ENCODE measurements at places on chromosomes 4 and X.

- DNase-seq: no peak
Observed at GRCh38 chr4:173328236-173328901, 5.8 kb downstream of the HMGB2 start.

- DNase-seq: peak; percentile 72
Observed at GRCh38 chrX:57821703-57822387, 88.4 kb downstream of the ZXDA start.

DNA sequence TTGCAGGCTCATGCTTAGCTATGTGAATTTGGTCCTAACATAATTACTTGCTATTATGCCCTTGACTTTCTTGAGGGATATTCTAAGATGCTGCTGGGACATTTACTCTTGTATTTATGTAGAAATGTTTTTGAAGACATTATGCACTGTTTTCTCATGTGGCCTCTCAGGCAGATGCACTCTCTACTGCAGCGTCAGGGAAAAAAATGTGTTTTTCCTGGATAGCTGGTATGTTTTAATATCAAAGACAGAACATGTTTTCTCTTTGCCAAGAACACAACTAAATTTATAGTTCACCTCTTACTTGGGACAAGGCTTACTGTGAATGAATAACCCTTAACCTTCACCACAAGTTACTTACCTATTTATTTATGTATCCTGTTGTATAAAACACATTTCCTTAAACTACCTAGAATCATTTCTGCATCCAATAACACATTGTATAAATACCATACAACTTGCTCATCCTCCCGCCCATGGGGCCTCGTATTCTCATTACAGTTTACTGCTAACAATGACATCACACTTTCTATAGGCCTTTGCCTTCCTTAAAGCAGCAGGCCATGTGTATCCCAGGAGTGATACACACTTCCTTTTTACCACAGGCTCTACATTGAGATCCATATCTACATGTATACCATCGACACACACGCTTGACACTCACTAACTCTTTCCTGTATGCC lies 178.7 kb downstream of the SLIT2 start:
- no peak for DNase-seq

GRCh38 chrX:14352511-14352910 lies 176.8 kb upstream of the GLRA2 start:
- no peak for DNase-seq

GRCh38 chrX:132181364-132181763 lies 37.9 kb downstream of the RAP2C start:
- no peak for DNase-seq

- DNase-seq: no peak
Observed at GRCh38 chr4:40454816-40455215, 119.7 kb downstream of the CHRNA9 start.

- no peak for DNase-seq
Observed at GRCh38 chr4:175427751-175428150, 384.3 kb downstream of the GPM6A start.

GRCh38 chr4:140156529-140157171 lies 2.7 kb upstream of the MAML3 start:
- DNase-seq: no peak

DNA sequence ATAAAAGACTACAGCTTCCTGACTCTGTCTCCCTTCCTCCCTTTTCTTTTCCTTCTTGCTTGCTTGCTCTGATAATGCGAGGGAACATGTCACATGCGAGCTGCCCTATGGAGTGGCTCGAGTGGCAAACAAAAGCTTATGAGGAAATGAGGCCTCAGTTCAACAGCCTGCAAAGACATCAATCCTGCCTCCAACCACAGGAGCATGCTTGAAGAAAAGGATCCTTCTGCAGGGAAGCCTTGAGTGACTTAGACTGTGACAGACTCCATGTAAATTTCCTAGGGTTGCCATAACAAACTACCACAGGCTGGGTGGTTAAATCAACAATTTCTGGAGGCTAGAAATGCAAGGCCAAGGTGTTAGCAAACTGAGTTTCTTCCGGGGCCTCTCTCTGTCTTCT lies 152.5 kb downstream of the NR3C2 start:
- DNase-seq: no peak

DNA sequence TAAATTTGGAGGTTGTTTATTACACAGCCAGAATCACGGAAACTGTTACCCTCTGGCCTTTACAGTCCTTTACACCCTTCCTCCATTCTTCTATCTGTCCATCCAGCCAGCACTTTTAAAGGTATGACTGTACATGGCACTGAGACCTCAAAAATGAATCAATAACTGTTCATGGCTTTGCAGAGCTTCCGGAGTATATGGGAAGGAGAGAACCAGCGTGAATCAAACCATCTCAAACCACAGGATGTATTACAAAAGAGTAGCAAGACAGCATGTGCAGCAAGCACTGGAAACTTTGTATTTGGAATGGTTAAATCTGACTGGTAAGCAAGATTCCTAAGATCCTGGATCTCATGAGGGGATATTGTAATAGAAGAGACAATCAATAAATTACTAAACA lies 228.5 kb upstream of the CASK start:
- DNase-seq: no peak

- DNase-seq: no peak
Observed at GRCh38 chr4:8544741-8545438, 35.3 kb upstream of the GPR78 start.

DNA sequence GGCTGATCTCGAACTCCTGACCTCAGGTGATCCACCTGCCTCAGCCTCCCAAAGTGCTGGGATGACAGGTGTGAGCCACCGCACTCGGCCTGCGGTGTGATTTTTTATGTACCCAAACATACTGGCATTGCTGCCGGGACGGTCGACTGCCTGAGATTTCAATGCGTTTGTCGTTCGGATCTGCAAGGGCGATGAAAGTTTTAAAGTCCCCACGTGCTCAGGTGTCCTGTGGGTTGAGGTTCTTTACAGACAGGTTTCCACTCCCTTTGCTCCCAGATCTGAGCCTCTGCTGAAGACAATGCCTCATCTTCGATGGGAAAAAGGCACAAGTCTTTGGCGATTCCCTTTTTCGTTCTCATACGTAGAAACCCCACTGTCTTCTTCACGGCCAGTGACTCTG lies 78.1 kb upstream of the SHOX start:
- no peak for DNase-seq

- no peak for DNase-seq
Observed at GRCh38 chr4:82394896-82395295, 21.1 kb upstream of the HNRNPD start.

- DNase-seq: peak; percentile 65
Observed at GRCh38 chrX:101417981-101418841, 10.2 kb downstream of the HNRNPH2 start.

DNA sequence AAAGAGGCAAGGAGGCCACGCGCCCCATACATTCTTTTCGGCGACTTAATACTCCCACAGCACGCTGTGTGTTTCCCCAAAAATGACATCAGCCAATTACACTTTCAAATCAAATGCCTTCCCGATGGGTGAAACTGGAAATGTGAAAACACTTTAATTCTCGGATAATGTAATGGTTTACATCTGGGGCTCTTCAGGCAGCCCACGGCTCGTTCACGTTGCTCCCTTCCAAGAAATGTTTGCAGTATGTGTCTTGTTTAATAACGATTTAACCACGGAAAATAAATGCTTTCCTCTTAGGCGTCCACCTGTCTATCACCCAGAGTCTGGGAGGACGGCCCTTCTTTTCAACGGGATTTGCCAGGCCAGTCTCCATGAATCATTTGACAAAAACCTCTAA lies 272.5 kb downstream of the SHOX start:
- no peak for DNase-seq

DNA sequence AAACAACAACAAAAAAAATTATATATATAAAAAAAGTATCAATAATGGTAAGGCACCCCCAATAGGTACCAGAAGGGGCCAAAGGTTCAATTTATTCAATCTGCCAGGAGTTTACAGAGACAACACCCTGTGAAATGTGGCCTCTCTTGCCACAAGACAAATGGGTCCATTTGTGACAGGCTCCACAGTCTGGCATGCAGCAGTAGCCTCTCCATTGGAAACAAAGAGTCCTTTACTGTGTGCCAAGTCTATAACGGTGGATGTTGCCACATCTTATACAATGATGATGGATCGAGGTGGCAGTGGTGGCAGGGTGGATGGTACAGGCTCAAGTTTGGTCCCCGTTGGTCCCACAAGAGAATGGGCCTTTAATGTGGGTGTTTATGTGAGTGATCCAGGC lies 70.1 kb upstream of the SH3RF1 start:
- no peak for DNase-seq

- no peak for DNase-seq
Observed at GRCh38 chrX:24993879-24994278, 21.9 kb downstream of the ARX start.

DNA sequence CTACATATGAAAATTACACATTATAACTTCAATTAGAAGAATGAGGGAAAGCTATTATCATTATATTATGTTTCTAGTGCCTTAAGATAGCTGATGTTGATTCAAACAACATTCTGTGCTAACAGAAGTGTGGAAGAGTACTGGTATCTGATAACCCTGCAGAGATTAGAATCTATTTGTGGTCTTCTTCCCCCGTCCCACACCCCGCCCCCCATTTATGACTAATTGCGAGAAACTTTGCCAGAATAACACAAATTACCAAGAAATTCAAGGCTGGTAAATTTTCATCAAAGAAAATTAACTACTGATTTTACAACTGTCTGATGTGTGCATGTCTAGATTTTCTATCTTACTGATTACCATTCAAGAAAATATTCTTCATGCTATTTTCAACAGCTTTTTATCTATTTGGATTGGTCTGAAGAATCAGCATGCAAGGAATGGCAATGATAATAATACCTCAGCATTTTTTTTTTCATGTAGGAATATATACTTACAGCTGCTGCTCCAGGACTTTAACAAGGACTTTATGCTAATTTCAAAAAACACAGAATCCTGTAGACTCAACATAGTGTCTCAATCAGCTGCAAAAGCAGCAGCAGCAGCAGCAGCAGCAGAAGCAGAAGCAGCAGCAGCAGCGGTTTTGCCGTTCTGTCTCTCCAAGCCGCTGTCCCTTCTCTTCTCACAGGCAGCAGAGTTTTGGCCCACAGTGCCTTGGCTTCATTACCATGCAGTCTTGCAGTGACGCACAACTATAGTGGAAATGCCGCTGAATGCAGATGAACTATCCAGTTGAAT lies 126.7 kb downstream of the FRYL start:
- peak; percentile 60 for DNase-seq

DNA sequence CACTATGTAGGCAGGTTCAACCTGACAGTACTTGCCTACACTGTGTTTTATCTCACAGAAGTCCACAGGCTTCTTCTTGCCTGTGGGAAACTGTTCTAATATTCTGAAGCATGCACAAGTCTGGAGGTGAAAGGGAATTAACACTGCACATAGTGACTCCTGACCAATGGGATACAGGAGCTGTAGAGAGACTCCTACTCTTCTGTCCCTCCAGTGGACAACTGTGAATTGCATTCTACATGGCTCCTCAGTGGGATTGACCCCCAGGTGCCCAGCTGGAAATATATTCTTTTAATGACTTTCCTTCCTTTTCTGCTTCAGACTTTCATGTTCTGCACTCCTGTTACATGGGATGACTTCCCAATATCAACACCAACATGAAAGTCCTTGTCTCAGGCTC lies 8.2 kb upstream of the YIPF6 start:
- DNase-seq: no peak

- no peak for DNase-seq
Observed at GRCh38 chrX:46755671-46756070, 3.2 kb downstream of the SLC9A7 start.

DNA sequence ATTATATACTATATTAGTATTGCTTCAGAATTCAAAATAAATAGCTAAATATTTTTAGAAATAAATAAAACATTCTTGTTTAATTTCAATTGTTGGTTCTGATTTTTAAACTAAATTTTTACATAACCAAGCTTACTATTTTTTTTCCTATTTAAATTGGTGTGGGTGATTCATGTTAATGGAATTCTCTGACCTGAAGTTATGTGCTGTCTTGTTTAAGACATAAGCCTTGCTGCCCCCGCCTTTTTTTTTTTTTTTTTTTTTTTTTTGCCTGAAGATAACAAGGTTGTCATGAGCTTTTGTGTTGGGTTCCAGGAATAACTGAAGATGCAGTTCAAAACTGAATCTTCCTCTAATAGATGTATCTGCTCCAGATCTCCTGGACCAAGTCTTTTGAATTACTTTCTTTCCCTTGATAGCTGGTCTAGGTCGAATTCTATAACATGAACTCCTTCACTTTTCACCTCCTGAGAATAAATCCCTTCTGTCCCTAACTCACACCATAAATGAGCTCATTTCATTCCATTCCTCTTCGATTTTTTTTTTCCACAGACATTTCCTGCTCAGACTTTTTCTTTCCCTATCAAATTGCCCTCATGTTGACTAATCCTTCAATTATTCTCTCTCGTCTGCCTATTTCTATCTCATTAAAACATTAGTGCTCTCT lies 261.5 kb upstream of the FTHL17 start:
- no peak for DNase-seq

DNA sequence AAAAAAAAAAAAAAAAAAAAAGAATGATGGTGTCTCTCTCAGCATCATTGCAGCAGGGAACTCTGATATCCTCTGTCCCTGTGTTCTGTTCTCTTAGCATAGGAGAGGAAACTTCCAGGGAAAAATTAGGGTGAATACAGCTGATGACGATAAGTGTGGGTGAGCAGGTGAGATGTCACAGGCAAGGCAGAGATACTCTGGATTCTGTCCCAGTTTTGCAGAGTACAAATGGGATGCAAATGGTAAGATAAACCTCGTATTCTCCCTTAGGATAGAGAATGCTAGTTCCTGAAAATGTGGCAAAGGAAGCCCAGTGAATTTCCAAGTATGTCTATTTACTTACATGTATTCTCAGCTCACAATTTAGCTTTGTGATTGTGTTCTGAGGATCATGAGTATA lies 671.6 kb upstream of the BOD1L1 start:
- peak; percentile 37 for DNase-seq

Data from G401 (cell line).